ENCODE measurements at places on chromosomes 13 and 19.

GRCh38 chr13:59494151-59494550 is 669.6 kb downstream of the DIAPH3 start:
- no peaks in the 10 kb centered on the region for H3K36me3 ChIP-seq
- no peak for ATAC-seq
- no peaks in the 10 kb centered on the region for H3K27me3 ChIP-seq
- no peak overlapping the region for H3K4me3 ChIP-seq

GRCh38 chr13:87234981-87235380 is 436.2 kb upstream of the SLITRK5 start:
- H3K4me1 ChIP-seq, result no peaks in the 10 kb centered on the region
- ATAC-seq, result no peak
- no peaks in the 10 kb centered on the region for H3K27me3 ChIP-seq
- H3K4me3 ChIP-seq, result no peak overlapping the region
- H3K27ac ChIP-seq, result no peak overlapping the region

- ATAC-seq, result no peak
- H3K36me3 ChIP-seq, result no peaks in the 10 kb centered on the region
- H3K27ac ChIP-seq, result no peak overlapping the region
- no peaks in the 10 kb centered on the region for H3K27me3 ChIP-seq
- no peak overlapping the region for H3K4me3 ChIP-seq
These were observed 559.0 kb upstream of the SLC10A2 start for GRCh38 chr13:103625194-103625593.

DNA sequence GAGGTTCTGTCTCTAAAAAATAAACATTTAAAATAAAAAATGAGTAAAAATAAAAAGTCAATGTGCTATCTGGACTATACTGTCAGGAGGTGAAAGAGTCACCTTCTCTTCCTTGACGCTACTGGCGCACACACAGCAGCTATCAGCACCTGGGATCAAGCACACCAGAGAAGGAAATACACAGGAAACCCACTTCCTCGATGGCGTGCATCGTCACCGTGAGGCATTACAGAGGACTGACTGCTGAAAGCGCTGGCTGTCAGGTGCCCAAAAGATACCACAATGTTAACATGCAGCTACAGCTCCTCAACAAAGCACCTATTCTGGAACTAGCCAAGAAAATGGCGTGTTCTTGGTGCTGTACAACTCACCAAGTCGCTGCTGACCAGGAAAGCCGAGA is 6.1 kb downstream of the SLC35E1 start:
- no peaks in the 10 kb centered on the region for H3K27me3 ChIP-seq
- ATAC-seq, result peak; percentile 43
- H3K36me3 ChIP-seq, result peaks cover 93% of the 10 kb centered on the region
- no peak overlapping the region for H3K4me3 ChIP-seq
- no peak overlapping the region for H3K27ac ChIP-seq
- peaks cover 6% of the 10 kb centered on the region for H3K4me1 ChIP-seq

DNA sequence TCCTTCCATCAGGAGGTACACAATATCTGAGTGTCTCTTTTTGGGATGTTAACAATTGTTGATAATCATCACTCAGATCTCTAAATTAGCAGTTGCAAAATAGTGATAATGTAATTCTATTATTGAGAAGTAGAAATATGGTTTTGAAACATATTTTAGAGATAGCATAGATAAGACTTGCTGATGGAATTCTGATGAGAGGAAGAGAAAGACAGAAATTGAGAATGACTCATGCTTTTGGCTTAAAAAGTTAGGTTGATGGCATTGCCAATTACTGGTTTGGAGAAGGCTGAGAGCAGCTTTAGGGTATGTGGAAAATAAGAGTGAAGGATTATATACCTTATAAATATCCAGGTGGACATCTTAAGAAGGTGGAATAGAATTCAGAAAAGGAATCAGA is 106.4 kb upstream of the EDNRB start:
- no peak overlapping the region for H3K27ac ChIP-seq
- no peaks in the 10 kb centered on the region for H3K4me1 ChIP-seq
- H3K4me3 ChIP-seq, result no peak overlapping the region
- ATAC-seq, result no peak
- H3K36me3 ChIP-seq, result no peaks in the 10 kb centered on the region

DNA sequence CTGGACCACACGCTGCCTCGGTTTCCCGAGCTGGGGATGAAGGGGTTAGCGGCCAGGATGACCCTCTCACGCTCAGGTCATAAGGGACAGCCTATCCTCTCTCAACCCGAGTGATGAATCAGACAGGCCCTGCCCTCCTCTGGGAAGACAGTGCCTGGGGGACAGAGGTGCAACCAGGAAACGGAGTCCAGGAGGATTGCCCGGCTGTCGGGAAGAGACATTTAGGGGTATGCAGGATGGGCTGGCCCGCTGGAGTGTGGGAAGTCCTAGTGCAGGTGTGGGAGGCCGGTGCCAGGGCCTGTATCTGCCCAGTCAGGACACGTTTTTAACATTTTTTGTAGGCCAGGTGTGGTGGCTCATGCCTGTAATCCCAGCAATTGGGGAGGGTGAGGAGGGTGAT is 8.3 kb downstream of the LSM7 start:
- no peaks in the 10 kb centered on the region for H3K4me1 ChIP-seq
- H3K4me3 ChIP-seq, result no peak overlapping the region
- no peak overlapping the region for H3K27ac ChIP-seq
- H3K36me3 ChIP-seq, result peaks cover 42% of the 10 kb centered on the region
- no peaks in the 10 kb centered on the region for H3K27me3 ChIP-seq
- no peak for ATAC-seq

- no peaks in the 10 kb centered on the region for H3K27me3 ChIP-seq
- peak overlapping the region; percentile 68 for H3K27ac ChIP-seq
- H3K36me3 ChIP-seq, result no peaks in the 10 kb centered on the region
- H3K4me3 ChIP-seq, result no peak overlapping the region
These were observed 5.5 kb upstream of the SAE1 start for GRCh38 chr19:47124937-47125668.

- H3K27ac ChIP-seq, result no peak overlapping the region
- H3K36me3 ChIP-seq, result no peaks in the 10 kb centered on the region
- no peak overlapping the region for H3K4me3 ChIP-seq
- no peaks in the 10 kb centered on the region for H3K27me3 ChIP-seq
These were observed 380.8 kb downstream of the LMO7 start for GRCh38 chr13:76016799-76017400.

DNA sequence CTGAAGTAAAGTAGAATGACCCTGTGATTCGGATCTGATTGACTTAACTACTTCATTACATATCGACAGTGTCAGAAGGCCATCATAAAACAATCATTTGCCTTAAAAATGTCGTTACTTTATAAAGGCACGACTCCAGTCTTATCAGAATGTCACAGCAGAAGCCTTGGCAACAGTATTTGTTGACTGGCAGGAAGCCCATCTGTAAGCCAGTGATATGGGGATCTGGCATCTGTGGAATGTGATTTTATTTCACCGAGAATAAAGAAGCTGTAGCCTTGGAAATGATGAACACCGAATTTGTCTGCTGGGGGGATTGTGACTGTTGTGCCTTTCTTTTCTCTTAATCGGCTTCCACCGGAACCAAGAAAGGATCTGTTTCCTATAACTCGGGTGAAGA is 362.5 kb downstream of the TDRD3 start:
- H3K36me3 ChIP-seq, result no peaks in the 10 kb centered on the region
- ATAC-seq, result no peak
- H3K27ac ChIP-seq, result no peak overlapping the region
- no peaks in the 10 kb centered on the region for H3K4me1 ChIP-seq

GRCh38 chr19:35828692-35829301 is 16.2 kb upstream of the PRODH2 start:
- no peak overlapping the region for H3K27ac ChIP-seq
- no peaks in the 10 kb centered on the region for H3K36me3 ChIP-seq
- H3K4me1 ChIP-seq, result no peaks in the 10 kb centered on the region
- peak; percentile 36 for ATAC-seq
- no peak overlapping the region for H3K4me3 ChIP-seq
- peaks cover 74% of the 10 kb centered on the region for H3K27me3 ChIP-seq

GRCh38 chr13:67048084-67048820 is 181.9 kb downstream of the PCDH9 start:
- no peaks in the 10 kb centered on the region for H3K36me3 ChIP-seq
- no peaks in the 10 kb centered on the region for H3K27me3 ChIP-seq

- no peaks in the 10 kb centered on the region for H3K4me1 ChIP-seq
- no peaks in the 10 kb centered on the region for H3K36me3 ChIP-seq
- H3K27me3 ChIP-seq, result no peaks in the 10 kb centered on the region
- peak overlapping the region; percentile 14 for H3K27ac ChIP-seq
- ATAC-seq, result peak; percentile 78
These were observed 49.6 kb upstream of the MED4 start for GRCh38 chr13:48144413-48145035.

All from gastroesophageal sphincter (tissue), 4 donors.